ENCODE measurements at places on chromosomes 1 and 21. TPM values are rescaled to one million over a fixed set of nuclear protein-coding genes. Genes with fewer than 3 reads are reported as not detected.

GRCh38 chr1:245807954-245808719 lies 653.4 kb downstream of the KIF26B start:
- DNase-seq = no peak

UTS2 gene
- not detected for total RNA-seq

LAMTOR5 gene
- 195 TPM for total RNA-seq

BACH1 gene
- total RNA-seq = 51.3 TPM

UBL4B gene
- not detected for total RNA-seq

DNA sequence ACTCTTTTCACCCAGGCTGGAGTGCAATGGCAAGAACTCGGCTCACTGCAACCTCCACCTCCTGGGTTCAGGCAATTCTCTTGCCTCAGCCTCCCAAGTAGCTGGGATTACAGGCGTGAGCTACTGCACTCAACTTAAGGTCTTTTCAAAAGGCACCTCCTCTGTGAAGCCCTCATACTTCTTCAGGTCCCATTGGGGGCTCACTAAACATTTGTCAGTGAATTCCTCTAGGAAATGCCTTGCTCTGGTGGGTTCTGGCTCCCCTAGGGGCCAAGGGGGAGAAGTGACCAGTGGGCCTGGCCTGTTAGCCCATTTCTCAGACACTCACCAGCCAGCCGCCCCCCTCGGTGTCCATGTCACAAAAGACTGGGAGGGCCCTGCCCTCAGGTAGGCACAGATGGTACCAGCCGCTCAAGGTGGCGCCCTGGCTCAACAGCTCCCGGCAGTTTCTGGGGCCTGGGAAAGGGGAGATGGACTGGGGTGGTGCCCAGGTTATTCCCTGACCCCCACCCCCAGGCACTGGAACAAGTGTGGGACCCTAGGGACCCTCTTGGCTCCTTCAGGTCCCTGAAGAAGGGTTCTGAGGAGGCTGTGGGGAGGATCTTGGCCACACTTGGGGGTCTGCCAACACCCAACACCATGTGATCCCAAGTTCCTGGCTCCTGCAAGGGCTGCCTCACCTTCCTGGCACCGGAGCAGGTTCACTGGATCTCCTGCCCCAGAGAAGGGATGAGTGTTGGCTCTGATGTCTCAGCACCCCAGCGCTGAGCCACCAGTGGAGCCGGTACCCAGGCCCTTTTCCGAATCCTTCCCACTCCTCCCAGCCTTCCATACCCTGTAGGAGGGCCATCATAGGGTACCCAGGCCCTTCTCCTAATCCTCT lies 1.6 kb downstream of the FCN3 start:
- no peak for DNase-seq

PTGFRN gene
- total RNA-seq = 216 TPM

DNA sequence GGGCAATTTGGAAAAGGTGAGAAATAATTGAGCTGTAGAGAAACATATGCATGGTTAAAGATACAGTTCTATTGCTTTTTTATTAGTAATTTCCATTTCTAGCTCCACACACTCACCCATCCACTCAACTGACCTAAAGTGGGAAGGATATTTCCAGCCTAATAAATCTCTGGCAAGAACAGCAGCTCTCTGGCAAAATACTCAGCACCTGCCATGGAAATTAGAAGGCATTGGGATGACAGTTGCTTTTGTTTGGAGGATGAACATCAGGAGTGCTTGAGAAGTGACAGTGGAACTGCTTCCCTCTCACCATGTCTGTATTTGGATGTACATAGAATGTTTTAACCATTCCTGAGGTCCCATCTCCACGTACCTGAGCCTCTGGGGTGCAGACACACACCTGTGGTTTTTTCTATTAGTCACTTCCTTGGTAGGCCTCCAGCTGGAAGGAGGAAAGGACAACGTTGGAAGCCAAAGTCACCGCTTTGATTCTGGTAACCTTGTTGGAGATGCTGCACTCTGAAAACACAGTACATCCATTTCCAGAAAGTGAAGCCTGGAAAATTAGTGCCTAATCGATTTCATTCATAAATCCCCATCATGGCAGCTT lies 62.3 kb upstream of the RUNX1 start:
- no peak for DNase-seq

DNA sequence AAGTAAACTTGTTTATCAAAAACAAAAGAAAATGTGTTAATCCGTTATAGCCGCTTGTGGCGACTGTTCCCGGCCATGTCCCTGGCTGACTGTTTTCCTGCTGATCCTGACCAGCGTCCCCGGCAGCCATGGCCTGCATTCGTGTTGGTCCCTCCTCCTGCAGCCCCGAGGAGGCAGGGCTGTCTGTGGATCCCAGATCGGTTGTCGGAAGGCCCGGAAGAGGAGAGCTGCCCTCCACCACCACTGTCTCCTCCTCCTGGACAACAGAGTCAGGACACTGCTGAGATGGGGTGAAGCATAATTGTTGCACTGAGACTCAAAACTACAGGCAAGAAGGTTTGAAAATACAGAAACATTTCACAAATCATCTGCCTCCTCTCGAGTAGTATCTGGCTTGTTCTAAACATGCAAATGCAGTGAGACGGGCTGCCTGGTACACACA lies 3.6 kb upstream of the MXRA8 start:
- no peak for DNase-seq

NUP210L gene
- total RNA-seq = 0.48 TPM

GRCh38 chr1:97834899-97835298 lies 85.9 kb downstream of the DPYD start:
- DNase-seq = no peak

GRCh38 chr1:204268101-204268500 lies 54.3 kb upstream of the GOLT1A start:
- no peak for DNase-seq

DNA sequence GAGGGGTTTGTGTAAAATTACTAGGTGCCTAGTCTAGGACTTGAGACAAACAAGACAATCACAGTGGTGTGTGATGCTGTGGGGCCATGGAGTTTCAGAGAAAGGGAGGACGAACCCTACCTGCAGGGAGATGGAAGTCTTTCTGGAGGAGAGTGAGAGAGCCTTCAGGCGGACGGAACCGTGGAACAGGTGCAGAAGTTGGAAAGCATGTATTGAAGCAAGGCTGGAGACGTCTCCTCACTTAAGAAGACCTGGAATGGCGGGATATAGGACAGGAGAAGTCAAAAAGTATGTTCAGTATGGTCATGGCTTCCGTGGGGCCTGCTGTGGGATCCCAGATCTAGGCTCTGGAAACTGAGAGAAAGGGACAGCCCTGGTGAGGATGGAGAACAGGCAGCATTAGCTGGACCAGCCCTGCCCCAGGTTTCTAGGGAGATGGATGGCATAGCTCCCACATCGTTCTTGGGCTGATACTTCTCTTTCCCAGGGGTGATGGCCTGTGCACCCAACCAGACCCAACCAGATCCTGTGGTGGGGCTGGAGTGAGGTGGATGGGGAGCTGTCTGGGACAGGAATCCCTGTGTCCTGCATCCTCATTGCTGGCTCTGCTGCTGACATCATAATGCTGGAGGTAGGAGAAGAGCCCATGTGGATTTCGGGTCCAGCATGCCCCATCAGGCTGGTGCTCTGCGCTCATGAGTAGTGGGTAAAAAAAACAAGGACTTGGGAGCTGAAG lies 15.0 kb upstream of the LRP8 start:
- no peak for DNase-seq
